ENCODE measurements at places on chromosomes 2 and 18.

DNA sequence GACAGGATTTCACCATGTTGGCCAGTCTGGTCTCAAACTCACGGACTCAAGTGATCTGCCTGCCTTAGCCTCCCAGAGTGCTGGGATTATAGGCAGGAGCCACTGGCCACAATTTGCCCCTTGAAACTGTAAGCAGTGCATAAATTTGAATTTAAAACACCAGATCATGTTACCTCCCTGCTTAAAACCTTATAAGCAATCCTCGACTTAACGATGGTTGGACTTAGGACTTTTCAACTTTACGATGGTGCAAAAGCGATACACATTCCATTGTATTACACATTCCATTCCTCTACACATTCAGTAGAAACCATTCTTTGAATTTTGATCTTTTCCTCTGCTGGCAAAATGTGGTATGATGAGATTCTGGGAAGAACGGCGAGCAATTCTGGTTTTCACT, 23.2 kb upstream of the EFR3B start:
- DNase-seq: no peak

DNA sequence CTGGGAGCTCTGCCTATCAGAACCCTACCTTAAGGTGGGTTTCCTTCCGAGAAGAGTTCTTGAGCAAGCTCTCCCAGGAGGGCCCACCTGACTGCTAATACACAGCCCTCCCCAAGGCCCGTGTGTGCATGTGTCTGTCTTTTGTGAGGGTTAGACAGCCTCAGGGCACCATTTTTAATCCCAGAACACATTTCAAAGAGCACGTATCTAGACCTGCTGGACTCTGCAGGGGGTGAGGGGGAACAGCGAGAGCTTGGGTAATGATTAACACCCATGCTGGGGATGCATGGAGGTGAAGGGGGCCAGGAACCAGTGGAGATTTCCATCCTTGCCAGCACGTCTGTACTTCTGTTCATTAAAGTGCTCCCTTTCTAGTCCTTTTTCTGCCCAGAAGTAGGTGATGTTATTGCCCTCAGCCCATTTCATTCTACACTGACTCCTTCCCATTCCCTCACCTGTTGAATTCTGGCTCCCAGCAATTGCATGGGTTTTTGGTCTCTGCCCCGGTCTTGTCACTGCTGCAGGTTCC, 6.5 kb downstream of the TMEM37 start:
- DNase-seq: no peak

DNA sequence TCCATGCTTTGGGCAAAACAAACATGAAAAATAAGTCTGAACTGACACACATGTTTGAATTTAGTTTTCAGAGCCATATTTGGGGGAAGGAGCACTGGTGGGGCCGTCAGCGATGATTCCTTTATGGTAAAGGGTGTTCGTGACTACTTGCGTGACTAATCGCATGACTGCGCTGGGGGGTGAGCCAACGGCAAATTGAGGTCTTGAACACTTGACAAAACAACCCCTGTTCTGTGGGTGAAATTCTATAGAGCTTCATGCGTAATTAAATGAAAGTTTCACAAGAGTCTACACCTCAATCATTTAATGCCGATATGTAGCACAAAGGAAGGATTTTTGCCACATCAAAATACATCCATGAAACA, 127.5 kb upstream of the CYP1B1 start:
- DNase-seq: no peak

DNA sequence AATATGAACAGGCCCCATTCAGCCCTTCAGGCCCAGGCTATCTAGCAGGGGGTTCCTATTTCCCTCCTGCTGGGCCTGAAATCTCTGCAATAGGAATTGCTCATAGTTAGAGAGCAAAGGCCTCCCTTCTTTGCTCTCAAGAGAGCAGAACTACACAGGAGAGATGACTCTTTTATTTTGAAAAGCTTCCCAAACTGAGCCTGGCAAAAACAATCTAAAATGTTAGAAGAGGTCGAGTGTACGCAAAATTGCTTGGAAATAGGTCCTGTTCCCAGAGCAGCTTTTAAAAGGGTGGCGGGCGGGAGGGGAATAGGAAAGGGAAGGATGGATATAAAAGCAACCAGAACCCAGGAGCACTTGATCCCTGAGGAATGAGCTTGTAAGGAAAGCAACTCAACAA, 68.4 kb upstream of the APCDD1 start:
- DNase-seq: no peak

GRCh38 chr2:238084761-238085160, 15.4 kb upstream of the ESPNL start:
- no peak for DNase-seq

DNA sequence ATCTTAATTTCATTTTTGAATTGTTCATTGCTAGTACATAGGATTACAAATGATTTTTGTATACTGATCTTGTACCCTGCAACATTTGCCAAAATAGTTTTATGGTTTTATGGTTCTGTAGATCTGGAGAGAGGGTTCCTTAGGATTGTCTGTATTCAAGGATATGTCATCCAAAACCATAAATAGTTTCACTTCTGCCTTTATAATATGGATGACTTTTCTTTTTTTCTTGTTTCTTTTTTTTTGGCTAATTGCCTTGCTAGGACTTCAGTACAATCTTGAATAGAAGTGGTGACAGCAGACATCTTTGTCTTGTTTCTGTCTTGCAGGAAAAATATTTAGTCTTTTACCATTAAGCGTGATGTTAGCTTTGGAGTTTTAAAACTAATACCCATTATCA, 383.9 kb upstream of the HS6ST1 start:
- DNase-seq: no peak

GRCh38 chr2:233060501-233060979, 398 bp downstream of the INPP5D start:
- no peak for DNase-seq

DNA sequence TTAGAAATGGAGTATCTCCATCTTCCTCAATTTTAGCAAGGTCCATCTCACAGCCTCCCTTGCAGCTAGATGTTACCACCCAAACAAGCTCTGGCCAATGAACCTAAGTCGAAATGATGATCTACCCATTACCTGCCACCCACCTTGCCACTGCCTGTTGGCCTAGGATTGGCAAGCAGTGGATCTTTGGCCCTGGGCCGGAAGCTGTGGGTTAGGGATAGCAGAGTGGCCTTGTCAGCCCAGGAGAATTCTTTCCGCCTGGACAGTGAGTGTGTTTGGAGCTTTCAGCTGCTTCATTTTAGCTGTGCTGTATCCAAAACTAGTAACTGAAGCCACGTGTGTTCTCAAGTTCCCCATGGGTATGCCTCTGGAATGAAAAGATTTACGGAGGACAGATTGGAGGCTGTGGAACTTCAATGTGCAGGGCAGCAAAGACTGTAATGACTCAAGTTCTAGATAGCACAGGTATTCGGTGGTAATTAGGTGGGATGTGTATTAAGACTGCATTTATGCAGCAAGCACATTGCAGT, 7.7 kb upstream of the PARD6G start:
- DNase-seq: no peak

DNA sequence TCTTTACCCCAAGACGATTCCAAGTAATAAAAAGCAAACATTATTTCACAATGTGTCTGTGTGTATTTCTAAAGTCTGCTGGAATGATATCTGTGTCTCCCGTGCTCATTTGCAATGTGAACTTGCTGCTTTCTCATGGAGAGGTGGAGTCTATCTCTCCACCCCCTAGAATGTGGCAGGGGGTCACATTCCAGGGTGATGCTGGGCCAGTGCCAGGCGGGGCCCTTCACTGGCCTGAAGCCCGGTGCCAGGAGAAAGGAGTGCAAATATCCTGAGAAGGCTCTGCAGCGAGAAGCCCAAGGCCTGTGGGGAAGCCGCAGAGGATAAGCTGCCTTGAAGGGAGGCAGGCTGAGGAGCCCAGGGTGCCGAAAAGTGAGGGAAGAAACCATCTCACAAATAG, 26.8 kb upstream of the LDLRAD4 start:
- DNase-seq: no peak

DNA sequence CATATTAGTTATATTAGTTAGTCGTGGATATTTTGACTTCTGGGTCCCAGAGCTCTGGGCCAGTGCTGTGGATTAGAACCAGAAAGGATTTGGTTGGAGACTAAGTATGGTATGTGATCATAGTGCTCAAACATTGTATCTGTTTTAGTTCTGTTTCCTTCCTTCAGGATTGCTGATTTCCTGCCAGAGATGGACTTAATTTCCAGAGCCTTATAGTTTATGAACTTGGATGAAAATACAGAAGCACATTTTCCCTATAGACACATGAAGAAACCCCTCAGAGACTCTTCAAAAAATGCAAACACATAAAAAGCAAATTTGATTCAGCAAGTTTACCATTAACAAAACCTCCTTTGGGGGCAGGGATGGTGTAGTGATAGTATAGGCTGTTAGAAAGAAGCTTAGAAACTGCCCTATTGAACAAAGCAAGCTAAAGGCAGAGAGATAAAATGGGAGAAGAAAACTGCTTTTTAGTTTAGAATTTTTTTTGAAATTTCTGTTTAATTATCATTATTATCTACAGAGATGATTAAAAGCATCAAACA, 88.7 kb upstream of the EFEMP1 start:
- no peak for DNase-seq

DNA sequence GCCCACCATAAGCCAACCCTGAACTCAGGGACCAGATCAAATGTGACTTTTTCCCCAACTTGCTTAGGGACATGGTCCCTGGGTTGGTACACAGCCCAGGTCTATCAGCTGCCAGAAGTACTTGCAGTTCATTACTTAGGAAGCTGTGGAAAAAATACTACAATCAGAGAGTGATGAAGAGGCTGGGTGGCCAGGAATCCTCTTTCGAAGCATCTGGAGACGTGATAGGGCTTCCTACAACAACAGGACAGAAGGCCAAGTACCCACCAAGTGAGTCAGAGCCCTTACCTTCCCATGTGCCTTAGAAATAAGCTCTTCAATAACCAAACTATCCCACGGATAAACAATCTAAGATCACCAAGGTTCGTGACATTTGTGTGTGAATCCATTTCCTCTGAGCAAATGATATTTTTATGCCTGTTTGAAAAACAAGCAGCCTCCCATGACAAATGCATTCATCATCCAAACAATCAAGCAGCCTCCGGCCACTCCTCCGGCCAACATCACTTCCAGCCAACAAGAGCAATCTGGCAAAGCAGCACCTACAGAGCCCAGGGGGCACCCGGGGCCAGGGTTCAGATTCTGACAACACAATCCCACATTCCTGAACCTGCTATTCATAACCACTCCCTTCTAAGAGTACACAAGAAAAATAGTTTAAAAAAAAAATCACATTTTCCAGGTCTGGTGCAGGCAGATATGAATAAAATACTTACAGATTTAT, 26.4 kb downstream of the TBC1D8 start:
- DNase-seq: peak; percentile 82

- no peak for DNase-seq
Measured at GRCh38 chr2:239394346-239394945, 6.4 kb downstream of the HDAC4 start.

DNA sequence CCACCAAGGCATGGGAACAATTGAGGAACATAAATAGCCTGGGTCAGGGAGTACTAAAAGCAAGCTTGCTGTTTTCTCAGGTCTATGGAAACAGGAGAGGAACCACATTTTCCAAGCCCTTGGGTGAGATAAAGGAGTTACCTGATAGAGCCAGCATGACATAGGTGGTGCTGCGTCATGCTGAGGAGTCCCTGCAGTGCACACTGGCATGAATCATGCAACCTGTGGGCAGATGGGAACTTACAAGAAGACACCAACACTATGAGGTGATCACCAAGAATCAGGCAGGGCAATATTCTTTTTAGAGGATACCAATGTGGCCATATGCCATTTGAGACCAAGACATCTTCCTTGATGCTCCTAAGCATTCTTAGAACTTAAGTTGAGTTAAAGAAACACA, 531.8 kb downstream of the ZEB2 start:
- DNase-seq: no peak

- no peak for DNase-seq
Measured at GRCh38 chr2:217307023-217307422, 447.2 kb upstream of the TNP1 start.

DNA sequence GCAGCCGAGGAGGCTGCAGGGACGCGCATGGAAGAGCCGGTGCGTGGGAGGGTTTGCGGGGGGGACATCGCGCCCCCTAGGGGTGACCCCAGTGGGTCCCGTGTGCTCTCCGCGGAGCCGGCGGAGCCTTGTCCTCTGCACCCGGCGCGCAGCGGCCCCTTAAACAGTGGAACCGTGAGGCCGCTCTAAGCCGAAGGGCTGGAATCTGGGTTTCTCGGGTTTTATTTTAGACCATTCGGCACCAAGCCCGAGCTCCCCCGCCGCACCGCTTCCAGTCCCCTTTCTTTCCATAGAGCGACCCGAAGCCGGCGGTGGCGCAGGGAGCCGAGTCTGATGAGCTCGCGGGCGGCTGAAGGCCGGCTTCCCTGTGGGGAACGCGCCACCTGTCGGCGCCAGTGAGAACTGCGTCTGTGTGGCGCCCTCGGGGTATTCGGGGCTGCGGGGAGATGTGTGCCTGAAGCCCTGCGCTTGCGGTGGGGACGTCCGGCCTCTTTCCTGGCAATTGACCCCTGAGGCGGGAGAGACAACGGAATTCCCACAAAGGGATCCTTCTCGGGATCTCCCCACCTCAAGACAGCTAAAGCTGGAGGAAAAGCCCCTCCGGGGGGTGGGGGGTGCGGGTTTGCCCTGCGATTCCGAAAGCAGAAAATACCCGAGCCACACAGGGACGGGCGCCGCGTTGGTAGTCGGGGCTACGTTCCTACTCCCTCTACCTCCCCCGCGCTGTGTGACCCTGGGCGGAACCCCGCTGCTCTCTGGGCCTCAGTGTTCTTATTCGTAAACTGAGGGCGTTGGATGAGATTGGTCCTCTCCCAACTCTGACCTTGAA, 8.2 kb upstream of the EN1 start:
- peak; percentile 91 for DNase-seq

GRCh38 chr18:61965311-61965710, 72.5 kb upstream of the RNF152 start:
- DNase-seq: no peak

- no peak for DNase-seq
Measured at GRCh38 chr18:55220523-55220922, 261.3 kb upstream of the CCDC68 start.

GRCh38 chr2:84894131-84894586, 11.3 kb upstream of the TMSB10 start:
- no peak for DNase-seq

DNA sequence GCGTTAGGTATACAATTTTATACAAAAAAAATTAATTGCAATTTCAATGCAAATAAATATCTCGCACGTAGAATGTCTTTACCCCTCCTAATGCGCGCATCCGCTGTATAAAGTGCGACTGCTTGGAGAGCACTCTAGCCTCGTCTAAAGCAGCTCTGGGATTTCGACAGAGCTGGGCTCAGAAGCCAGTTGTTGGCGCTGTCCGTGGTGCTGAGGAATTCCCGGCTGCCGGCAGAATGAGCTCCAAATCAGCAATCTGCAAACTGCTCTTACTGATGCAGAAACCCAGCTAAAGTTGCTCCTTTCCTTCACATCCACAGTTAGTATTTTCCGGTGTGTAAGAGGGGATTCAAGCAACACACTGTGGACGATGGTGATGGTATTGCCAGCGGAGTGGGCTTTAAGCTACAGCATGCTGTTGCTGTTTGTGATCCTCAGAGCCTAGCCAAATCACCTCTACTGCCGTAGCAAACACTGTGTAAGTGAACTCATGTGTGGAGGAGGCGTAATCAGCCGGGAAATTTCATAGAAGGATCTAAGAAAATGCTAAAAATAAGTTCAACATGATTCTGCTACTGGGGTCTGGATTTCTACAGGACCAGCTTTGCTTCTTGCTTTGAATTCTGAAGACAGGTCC, at the start of gene VWC2L:
Gene VWC2L, plus strand, starts transcription at position 137 of the 637 bp plus-strand sequence. CDS start 3,140 bp downstream, outside the sequence.
- DNase-seq: peak; percentile 31

Measured in hepatic stellate cell (primary cell).